ENCODE measurements at places on chromosomes 7 and 10.

DNA sequence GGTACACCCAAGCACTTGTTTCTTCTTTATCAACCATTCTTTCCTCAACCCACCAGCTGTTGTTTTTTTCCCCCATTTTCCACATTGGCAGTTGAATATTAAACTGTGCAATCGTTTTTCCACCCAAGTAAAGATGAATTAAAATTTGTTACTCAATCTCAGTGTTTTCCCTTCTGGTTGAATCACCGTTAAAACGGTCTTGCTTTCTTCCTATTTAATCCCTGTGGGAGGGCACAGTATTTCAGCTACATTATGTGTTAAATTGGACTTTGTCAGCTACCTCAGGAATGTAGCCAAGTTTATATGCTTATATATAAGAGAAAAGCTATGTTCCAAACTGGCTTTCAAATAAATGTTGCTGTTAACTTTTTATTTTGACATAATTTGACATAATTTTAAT lies 19.9 kb downstream of the SLC35G1 start:
- no peak for DNase-seq

GRCh38 chr7:67445728-67446127 lies 449.1 kb downstream of the TYW1 start:
- no peak for DNase-seq

DNA sequence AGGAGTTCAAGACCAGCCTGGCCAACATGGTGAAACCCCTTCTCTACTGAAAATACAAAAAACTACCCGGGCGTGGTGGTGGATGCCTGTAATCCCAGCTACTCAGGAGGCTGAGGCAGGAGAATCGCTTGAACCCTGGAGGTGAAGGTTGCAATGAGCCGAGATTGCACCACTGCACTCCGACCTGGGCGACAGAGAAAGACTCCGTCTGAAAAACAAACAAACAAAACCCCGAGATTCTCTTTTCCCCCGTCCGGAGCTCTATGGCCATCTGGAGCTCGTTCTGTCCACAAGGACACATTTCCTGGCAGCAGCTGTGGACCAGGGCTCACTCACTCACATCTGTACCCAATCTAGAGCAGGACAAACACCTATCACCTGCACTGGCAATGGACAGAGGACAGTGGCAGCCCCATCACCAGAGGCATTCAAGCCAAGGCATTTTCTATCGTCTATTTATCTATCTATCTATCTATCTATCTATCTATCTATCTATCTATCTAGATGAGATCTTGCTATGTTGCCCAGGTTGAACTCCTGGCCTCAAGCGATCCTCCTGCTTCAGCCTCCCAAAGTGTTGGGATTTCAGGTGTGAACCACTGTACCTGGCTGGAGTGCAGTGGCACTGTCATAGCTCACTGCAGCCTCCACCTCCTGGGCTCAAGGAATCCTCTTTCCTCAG lies 167.1 kb upstream of the TNRC18 start:
- no peak for DNase-seq

DNA sequence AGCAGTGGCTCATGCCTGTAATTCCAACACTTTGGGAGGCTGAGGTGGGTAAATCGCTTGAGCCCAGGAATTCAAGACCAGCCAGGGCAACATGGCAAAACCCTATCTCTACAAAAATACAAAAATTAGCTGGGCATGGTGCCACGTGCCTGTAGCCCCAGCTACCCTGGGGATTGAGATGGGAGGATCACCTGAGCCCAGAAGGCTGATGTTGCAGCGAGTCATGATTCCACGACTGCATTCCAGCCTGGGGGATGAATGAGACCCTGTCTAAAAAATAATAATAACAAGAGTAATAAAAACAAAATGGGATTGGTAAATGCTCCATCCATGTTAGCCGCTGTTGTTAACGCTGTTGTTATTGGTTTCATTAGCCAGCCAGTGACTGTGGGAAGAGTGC lies 1.3 kb upstream of the HKDC1 start:
- DNase-seq: no peak

DNA sequence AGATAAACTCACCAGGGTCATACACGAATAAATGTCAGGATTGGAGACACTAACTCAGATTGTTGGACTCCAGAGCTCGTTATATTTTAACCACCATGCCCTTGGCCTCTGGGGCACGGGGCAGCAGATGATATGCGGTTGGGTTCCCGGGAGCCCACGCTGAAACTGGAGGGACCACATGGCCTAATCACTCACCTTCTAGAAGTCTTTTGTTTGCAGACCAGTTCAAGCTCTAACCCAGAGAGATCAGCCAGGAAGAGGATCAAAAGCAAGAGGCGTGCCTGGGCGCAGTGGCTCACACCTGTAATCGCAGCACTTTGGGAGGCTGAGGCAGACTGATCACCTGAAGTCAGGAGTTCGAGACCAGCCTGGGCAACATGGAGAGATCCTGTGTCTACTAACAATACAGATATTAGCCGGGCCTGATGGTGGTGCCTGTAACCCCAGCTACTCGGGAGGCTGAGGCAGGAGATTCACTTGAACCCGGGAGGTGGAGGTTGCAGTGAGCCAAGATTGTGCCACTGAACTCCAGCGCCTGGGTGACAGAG lies 42.6 kb upstream of the ECHDC3 start:
- no peak for DNase-seq

- no peak for DNase-seq
Measured at GRCh38 chr7:27144781-27145164, 1.3 kb upstream of the HOXA5 start.

DNA sequence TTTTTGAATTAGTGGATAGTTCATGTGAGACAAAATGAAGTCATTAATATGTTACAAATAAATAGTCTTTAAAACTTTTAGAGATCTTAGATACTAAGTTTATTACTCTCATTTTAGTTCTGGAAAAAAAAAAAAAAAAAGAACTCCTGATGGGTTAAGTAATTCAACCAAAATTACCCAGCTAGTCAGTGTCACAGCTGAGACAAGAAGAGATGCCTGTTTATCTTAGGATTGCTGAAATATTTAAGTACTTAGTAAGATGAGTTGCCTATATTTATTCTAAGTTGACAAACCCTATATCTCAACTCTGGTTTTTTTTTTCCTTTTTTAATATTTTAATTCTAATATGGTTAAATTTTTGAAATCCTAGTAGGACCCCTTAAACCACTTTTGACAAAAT lies 781.0 kb upstream of the LRRN3 start:
- DNase-seq: no peak

GRCh38 chr7:38736138-38736537 lies 105.0 kb upstream of the AMPH start:
- DNase-seq: no peak

- no peak for DNase-seq
Measured at GRCh38 chr7:92421676-92422435, 25.4 kb upstream of the GATAD1 start.

GRCh38 chr10:131689486-131689885 lies 211.3 kb upstream of the PPP2R2D start:
- no peak for DNase-seq

DNA sequence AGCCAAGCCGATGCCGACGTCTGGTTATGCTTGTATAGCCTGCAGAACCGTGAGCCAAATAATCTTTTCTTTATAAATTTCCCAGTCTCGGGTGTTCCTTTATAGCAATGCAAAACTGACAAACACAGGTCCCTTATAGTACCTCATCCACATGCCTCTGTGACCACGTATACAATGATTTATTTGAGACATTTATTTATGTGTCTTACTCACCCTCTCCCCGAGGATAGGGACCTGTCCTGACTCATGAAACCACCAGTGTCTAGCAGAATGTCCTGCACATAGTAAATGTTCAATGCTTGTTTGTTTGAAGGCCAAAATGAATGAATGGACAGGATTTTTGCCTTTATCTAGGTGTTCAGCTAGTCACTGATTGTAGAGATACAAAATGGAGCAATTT lies 147.9 kb upstream of the FZD8 start:
- no peak for DNase-seq

GRCh38 chr10:3295582-3296151 lies 123.1 kb upstream of the PITRM1 start:
- no peak for DNase-seq

- DNase-seq: no peak
Measured at GRCh38 chr10:130041451-130042371, 68.9 kb downstream of the C10orf143 start.

DNA sequence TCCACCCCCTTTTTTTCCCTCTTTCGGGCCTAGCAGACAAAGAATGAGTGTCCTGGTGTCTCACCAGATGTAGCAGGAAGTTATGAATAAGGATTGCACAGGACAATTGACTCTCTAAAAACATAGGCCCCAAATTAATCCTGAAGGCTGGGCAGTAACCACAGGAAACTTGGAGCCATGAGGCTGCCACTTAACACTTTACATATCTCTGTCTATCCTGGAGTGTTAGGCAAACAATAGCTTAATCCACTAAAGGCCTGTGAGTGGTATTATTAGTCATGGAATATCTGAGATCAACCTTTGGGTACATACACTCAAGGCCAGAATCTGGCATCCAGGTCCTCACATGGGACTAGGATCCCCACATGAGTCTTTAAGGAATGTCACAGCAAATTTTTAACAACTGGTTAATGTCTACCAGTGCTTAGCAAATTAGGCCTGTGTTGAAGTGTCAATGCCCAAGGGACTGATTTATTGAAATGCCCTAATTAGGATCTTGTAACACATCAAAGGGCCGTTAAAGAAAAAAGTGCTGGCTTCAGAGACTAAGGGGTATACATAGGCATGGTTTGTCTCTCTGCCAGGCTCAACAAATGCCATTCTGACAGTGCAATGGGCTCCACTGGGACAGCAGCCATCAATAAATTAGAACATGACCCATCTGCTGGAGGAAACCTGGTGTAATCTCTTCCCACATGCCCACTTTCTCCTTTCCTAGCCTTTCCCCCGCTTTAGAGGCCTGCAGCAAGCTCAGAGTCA lies 196.7 kb upstream of the TBX20 start:
- no peak for DNase-seq

DNA sequence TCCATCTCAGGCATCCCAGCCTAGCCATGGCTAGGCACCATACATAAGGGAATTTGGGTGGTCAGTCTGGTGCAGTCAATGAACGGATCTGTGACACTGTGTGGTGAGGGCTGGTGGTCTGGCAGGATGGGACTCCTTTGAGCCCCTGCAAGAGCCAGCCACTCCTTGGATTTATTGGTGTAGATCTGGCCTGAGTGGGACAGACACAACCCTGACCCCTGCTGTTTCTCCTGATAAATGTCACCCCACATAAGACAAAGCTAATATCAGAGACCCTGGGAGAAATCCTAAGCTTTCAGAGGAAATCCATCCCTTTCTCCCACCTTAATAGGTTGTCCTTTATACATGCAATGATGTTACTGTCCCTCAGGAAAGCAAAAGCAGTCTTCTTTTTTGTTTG lies 2.3 kb downstream of the FBXO24 start:
- DNase-seq: no peak

GRCh38 chr10:25565570-25565969 lies 368.5 kb upstream of the MYO3A start:
- DNase-seq: no peak

- no peak for DNase-seq
Measured at GRCh38 chr10:89030791-89031190, 40.2 kb downstream of the FAS start.

GRCh38 chr10:77965294-77965693 lies 38.7 kb upstream of the DLG5 start:
- no peak for DNase-seq

- no peak for DNase-seq
Measured at GRCh38 chr10:26840938-26841732, 19.6 kb downstream of the ABI1 start.

GRCh38 chr10:114045136-114046086 lies 1.7 kb downstream of the ADRB1 start:
- DNase-seq: no peak

DNA sequence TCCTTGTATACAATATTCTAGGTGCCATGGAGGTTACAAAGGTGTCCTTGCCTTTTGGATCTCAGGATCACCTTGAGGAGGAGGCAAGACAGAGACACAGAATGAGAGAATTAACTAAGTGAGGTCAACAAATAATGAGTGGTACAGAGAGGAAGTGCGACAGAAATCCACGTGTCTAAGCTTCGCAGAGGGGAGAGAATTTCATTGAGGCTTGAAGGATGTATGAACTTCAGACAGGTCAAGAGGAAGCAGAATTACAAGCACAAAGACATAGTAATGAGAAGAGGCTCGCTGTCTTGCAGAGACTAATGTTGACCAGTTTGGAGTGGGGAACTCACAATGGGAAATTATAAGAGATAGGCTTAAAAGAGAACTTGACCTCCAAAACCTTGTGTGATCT lies 308.7 kb downstream of the FRMD4A start:
- no peak for DNase-seq

GRCh38 chr10:25934621-25935139 lies 651 bp downstream of the MYO3A start:
- no peak for DNase-seq

- DNase-seq: peak; percentile 36
Measured at GRCh38 chr7:140176122-140176701, 571 bp downstream of the KDM7A start.

- peak; percentile 21 for DNase-seq
Measured at GRCh38 chr10:29392376-29393021, 103.6 kb downstream of the LYZL1 start.

GRCh38 chr7:22720791-22721786 lies 5.9 kb upstream of the IL6 start:
- DNase-seq: no peak

GRCh38 chr10:4543938-4544533 lies 282.0 kb upstream of the AKR1E2 start:
- no peak for DNase-seq

GRCh38 chr10:77072836-77073662 lies 564.6 kb downstream of the KCNMA1 start:
- DNase-seq: no peak

DNA sequence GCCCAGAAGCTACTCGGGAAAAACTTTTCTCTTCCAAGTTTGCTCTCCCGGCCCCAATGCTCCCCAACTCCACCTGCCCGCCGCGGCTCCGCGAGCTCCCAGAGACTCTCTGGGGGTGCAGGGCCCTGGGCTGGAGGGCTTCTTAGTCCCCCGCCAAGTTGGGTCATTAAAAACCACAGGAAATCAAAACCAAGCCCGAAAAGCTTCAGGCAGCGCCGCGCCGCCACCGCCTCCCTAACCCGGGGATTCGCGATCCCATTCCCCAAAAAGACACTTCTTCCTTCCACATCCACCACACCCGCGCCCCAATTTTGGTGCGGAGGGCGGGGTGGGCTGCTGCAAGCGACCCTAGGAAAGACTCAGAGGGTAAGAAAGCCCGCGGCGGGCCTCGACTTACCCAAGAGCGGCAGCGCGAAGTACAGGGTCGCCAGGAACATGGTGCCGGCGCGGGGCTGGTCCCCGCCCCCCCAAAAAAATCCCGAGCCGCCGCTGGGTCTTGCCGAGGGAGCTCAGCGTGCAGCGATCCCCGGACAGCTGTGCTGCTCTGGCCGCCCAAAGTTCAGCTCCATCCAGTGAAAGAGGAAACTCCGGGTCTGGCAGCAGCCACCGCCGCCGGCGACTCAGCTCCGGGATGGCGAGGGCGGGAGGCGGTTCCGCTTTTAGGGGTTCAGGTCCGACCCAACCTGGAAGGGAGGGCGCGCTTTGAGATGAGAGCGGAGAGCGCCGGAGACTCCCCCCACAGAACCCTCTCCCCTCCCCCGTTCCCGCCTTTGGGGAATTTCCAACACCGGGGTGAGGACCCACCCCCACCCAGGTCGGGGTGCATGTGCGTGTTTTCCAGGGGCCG lies 1.2 kb downstream of the GFRA1 start:
- DNase-seq: no peak

Measured in T-helper 2 cell (primary cell).